Stimulated activated CD4-positive, alpha-beta T cell treated with anti-CD3 and anti-CD28 coated beads, Interleukin-4, amount 100 ng/mL, for 1 hour (primary cell): ENCODE measurements at places on chromosomes 12 and 14.

DNA sequence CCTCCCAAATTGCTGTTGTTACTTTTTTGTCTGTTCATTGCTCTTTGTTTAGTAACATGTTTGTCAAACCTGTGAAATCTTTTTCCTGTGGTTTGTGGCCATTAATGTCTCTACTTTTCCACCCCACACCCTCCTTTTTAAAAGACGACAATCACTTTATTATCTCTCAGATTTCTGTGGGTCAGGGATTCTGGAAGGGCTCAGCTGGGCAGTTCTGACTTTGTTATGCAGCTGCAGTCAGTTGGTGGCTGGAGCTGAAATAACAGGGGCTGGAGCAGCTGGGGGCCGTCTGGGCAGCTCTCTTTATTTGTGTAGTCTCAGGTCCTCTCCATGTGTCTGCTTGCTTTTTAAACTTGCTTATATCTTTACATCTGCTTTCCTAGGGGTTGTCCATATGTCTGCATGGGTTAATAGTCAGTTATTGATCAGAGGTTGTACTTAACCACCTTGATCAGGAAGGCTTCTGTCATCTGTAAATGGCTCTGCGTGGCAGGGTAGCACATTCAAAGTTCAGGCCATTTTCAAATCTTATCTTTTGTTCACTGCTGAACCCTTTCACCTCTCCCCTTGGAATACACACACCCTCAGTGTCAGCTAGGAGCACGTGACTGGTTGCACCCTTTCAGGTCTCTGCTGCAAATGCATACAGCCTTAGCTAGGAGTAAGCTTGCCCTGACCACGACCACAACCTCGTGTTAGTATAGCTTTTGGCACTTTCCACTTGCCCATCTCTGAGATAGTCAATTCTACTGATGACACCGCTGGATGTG, 27.9 kb downstream of the BORCS5 start:
- no peak for DNase-seq

- no peak for DNase-seq
Observed at GRCh38 chr14:80844872-80845271, 96.7 kb downstream of the CEP128 start.

GRCh38 chr14:73725116-73726024, 11.2 kb upstream of the PNMA1 start:
- DNase-seq, result peak; percentile 43

- DNase-seq, result no peak
Observed at GRCh38 chr12:44019118-44019517, 183.2 kb downstream of the TMEM117 start.

GRCh38 chr14:30191639-30192279, 264.1 kb upstream of the PRKD1 start:
- no peak for DNase-seq

DNA sequence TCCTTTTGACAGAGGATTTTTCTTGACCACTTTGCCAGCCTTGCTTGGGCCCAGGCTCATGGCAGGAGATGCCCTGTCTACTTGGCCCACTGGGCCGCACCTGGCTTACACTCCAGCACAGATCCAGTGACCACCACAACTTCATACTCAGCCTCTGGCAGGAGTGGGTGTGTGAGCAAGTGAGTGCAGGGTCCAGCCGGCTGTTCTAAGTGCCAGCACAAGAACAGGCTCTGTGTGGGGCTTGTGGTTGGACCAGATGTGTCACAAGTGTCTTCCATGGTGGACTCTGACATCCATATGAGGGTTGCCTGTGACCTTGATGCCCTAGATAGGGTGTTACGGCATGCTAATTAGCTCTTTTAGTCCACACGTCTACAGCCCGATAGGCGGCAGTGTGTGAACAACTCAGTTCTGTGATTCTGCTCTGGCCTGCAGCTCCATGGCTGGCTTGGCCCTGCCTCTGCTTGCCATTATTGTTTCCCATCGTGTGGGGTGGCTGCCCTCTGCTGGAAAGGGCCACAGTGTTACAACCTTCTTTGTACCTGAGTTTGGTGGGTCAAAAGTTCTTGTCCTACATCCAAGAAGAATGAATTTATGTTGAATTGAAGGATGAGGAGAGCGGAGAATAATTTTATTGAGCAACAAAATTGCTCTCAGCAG, 1089.1 kb downstream of the SLC6A15 start:
- peak; percentile 15 for DNase-seq

DNA sequence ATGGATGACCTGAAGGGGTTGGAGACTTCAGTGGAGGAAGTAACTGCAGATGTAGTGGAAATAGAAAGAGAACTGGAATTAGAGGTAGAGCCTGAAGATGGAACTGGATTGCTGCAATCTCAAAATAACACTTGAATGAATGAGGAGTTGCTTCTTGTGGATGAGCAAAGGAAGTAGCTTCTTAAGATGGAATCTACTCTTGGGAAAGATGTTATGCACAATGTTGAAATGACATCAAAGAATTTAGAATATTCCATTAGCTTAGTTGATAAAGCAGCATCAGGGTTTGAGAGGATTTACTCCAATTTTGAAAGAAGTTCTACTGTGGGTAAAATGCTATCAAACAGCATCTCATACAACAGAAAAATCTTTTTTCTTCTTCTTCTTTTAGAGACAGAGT, 186.4 kb upstream of the PRKD1 start:
- no peak for DNase-seq
